ENCODE measurements at places on chromosomes 3 and 15.

DNA sequence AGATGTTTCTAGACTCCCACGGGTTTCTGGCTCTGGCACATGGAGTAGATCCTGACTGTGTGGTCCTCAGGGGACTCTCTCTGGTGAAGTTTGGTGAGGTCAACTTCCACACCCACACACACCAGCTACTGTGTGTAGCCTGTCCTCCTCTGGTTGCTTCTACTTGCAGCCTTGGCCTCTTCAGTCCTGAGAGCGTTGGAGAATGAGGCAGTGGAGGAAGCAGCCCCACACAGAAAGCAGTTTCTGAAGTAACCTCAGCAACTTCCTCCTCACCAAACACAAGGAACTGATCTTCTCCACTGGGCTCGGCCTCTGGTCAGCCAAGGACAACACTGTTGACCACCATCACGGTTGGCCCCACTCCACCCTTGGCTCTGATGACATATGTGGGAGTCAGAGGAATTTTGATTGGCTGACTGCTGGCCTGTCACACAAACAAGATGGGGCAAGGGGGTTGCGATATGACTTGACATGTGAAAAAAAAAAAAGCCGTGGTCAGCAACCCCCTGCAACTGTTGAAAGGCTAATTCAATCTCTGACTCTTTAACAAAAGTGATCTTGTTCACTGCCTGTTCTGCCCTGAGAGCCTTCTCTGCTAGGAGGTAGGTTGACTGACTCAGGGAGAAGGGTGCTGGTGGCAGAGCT, 19.6 kb downstream of the CD86 start:
- DNase-seq, result no peak

DNA sequence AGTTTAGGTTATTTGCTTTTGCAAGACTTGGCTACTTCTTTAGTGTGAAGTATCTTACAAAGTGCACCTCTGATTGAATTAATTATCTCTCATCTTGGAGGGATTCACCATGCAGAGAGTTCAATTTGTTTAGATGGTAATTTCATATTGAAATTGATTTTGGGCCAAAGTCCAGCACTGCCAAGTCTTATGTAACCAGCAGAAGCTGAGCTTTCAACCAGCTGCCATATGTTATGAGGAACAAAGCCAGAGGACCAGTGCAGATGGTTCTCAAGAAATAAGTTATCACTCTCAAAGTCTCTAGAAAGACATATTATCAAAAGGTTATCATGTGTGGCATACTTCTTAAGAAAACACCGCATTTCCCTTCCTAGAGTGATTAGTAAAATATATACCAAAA, 29.0 kb downstream of the ABHD6 start:
- no peak for DNase-seq

DNA sequence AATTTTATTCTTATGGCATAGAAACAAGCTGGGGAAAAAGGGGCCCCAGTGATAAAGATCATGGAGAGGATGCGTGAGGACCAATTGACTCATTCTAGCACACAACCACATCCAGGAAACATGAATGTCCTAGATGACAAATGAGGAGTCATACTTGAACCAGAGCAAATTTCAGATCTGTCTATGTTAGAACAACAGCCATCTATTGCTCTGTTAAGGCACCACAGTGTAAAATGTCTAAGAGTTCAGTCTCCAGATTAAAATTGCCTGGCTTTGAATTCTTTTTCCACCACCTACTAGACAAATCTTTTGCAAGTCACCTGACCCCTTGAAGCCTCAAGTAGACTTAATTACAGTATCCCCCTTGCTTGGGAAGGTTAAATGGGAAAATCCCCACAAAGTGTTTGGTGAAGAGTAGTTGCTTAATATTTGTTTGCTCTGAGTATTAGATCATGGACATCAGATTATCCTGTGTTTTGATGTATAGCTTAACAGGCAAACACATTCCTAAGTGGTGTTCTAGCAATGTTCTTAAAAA, 258.7 kb upstream of the TGFBR2 start:
- DNase-seq, result no peak

- no peak for DNase-seq
Observed at GRCh38 chr3:38601956-38602550, 47.4 kb downstream of the SCN5A start.

DNA sequence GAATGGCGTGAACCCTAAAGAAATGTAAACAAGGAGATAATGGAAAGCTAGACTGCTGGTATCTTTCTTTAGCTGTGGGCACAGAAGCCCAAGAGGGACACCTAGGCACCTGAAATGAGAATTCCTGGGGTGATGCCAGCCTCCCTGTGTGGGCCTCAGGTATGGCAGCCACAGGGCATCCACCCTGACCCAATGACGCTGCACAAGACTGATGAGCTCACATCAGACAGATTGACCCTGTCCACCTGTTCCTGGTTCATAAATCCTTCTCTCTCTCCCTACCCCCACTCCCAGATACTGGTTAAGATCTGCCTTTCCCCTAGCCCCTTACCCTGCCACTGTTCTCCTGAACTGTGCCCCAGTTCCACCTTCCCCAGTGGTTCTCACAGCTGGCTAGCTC, 1.5 kb downstream of the GLB1 start:
- DNase-seq, result no peak

DNA sequence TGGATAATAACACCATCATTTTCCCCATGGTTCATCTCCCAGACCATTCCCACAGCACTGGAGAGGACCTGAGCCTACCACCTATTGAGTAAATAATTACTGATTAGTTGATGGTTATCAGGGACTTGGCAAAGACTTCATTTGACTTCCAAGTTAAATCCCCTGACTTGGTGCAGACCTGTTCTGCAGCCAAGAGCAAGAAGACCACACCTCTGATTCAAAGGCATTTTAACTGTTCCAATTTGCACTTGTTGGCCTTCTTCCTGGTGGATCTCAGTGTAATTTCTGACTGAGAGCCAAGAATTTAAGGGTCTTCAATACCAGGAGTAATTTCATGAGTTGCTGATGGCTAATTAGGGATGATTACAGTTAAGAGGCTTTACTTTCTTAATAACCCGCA, 24.0 kb downstream of the THSD4 start:
- DNase-seq, result no peak
